Brain pericyte (primary cell): ENCODE measurements at places on chromosomes 1 and 21.

DNA sequence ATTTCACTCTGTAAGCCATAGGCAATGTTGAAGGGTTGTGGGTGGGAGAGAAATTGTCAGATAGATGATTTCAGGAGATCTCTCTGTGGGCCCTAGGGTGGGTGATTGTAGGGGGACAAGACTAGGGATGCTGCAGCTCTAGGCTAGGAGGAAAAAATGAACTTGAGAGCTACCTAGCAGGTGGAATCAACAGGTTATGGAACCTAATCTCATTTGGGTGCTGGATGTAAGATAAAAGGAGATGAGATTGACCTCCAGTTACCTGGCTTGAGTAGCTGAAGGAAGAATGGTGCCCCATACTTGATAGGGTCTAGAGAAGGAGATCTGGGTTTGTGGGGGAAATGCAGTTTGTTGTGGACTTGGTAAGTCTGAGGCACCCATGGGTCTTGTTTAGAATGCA, 396.5 kb downstream of the RRAGC start:
- DNase-seq: no peak

DNA sequence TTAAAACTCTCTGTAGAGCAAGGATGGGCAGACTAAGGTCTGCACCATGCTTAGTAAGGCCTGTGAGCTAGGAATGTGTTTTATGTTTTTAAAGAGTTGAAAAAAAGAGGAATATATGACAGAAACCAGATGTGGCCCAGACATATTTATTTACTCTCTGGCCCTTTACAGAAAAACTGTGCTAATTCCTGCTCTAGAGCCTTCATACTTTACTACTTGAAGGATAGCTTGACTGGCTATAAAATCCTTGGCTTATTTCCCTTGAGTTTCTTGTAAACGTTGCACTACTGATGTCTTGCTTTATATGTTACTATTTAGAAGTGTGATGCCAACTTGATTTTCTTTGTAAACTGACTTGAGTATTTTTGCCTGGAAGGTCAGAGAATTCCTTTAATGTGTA, 33.5 kb downstream of the CTBS start:
- no peak for DNase-seq

DNA sequence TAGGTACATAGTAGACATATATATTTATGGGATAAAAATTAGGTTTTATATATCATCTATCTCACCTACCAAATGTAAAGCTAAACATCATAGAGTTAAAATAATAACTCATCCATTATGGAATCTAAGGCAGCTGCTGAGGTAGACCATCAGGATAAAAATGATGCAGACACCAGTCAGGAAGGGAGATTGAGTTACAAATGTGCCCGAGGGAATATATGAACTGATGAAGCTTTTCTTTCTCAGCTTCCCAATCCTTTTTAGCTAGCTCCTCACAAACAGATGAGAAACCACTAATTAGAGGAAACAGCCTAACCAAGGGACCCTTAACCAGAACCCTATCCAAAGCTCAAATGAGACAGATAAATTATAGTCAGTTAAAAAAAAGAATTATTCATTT, 20.9 kb downstream of the TTLL7 start:
- no peak for DNase-seq

DNA sequence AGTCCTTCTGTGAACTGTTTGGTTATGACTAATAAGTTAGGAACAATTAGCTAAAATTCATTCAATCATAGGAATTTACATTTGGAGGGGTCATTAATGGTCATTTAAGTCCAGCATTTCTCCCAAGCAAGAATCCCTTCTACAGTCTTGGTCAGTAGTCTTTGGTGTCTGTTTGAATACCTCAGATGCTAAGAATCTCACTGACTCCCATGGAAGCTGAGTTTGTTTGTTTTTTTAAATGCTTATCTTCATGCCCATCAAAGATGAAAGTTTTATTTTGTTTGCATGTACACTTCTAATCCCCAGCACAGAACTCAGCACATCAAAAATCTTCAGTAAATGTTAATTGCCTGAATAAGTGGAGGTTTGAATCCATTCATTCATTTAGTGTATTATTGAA, 41.3 kb upstream of the SLC44A3 start:
- no peak for DNase-seq

DNA sequence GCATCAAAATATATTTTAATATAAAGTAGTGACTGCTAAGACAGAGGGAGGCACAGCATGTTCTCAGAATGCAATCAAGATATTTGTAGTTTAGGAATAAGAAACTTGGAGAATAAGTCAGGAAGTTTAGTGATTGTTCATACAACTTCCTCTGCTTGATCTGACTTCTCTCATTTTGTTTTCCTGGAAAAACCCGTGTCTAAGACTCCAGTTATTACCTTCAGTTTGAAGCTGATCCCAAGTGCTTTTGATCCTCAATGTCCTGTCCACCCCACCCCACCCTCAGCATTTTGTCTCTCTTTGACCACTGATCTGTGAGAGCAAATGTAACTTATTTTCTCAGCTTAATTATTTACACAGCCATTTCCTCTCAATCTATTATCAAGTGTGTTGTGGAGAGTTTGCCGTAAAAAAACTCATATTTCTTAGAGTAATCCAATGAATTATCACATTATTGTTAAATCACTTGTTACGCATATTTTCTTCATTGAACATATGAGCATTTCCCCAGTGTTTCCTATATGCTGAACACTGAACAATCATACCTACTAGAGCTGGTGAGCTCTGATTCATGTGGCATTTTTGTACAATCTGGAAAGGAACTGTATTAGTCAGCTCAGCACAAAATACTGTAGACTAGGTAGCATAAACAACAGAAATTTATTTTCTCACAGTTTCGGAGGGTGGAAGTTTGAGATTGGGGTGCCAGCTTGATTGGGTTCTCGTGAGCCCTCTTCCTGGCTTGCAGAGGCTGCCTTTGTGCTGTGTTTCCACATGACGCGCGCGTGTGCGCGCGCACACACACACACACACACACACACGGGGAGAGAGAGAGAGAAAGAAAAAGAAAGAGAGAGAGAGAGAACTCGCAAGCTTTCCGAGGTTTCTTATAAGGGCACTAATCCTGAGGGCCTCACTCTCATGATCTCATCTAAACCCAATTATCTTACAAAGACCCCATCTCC, 65.5 kb upstream of the DPYD start:
- no peak for DNase-seq

GRCh38 chr1:154707901-154708463, 100.0 kb upstream of the ADAR start:
- DNase-seq: no peak

GRCh38 chr1:50631161-50631560, 207.9 kb upstream of the DMRTA2 start:
- no peak for DNase-seq
